Frontal cortex (tissue), 4 donors: ENCODE measurements at places on chromosomes 12 and 14. TPM values are rescaled to one million over a fixed set of nuclear protein-coding genes. Genes with fewer than 3 reads are reported as not detected.

- DNase-seq = no peak
Measured at GRCh38 chr12:30687265-30687986, 8.2 kb downstream of the IPO8 start.

DNA sequence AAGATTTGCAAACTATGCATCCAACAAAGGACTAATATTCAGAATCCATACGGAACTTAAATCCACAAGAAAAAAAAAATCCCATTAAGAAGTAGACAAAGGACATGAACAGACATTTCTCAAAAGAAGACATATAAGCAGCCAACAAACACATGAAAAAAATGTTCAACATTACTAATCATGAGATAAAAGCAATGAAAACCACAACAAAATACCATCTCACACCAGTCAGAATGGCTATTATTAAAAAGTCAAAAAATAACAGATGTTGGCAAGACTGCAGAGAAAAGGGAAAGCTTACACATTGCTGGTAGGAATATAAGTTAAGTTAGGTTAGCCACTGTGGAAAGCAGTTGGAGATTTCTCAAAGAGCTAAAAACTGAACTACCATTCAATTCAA is 16.2 kb downstream of the CDK17 start:
- no peak for DNase-seq

- no peak for DNase-seq
Measured at GRCh38 chr12:69107541-69107940, 131.8 kb upstream of the CPSF6 start.

DNA sequence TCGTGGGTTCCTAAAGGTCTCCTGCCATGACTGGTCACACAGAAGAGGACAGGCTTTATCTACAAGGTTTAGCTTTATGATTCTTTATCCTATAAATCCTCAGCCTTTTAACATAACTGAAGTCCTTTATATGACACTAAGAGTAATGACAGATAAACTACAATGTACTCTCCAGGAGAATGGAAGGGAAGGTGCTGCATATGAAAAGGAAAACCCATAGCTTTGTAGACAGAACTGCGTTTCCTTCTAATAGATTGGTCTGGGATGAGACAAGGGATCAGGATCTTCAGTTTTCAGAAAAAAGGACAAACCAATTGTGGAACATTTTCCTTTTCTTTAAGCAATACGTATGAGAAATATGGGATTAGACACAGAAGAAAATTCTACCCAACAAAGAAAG is 201.1 kb upstream of the NPAS3 start:
- no peak for DNase-seq

GRCh38 chr14:67817750-67818438 is 1.5 kb upstream of the ZFYVE26 start:
- DNase-seq = no peak

- no peak for DNase-seq
Measured at GRCh38 chr12:120115692-120116440, 687 bp downstream of the RAB35 start.

The AHNAK2 gene
- 20.0 TPM for total RNA-seq

The DCN gene
- total RNA-seq = 41.6 TPM
